ENCODE measurements at places on chromosomes 6 and 20.

- no peak for DNase-seq
- H3K4me1 ChIP-seq = peaks cover 8% of the 10 kb centered on the region
- no peaks in the 10 kb centered on the region for H3K36me3 ChIP-seq
Observed at GRCh38 chr6:5089481-5090438, 4.6 kb downstream of the PPP1R3G start.

DNA sequence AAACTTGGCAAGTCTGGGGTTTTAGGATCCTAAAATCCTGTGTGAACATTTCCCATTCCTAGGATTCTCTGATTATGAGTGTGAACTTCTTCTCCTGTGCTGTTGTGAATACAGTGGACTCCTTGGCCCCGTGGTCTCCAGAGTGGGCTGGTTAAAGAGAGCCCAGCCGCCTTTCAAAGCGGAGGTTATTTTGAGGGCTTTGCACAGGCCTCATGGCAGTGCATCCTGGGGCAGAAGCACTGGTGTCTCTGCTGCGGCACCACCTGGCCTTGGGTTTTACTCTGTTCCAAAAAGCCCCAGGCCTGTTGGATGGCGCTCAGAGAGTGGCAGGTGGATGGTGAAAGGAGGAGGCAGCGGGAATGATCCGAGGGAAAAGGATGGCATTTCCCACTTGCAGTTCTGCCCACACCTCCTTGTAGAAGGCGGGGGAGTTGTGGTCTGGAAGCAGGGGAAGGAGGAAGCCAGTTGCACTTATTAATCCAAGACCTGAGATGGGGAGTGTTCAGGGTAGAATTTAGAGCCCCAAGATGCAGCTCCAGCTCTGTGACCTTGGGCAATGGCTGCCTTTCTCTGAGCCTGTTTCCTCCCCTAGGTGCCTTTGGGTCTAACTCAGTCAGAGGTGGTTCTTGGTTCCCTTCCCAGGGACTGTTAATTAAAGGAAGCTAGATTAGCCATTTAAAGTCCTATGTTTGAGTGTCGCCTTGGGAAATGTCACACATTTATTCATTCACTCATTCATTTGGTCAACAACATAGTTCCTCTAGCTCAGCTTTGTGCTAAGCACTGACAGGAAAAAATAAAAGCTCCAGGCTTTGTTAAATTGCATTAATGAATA, 22.4 kb downstream of the MMP24 start:
- no peak overlapping the region for H3K4me3 ChIP-seq
- no peaks in the 10 kb centered on the region for H3K36me3 ChIP-seq
- no peak overlapping the region for H3K27ac ChIP-seq
- H3K27me3 ChIP-seq = no peaks in the 10 kb centered on the region
- H3K4me1 ChIP-seq = no peaks in the 10 kb centered on the region
- no peak for DNase-seq

DNA sequence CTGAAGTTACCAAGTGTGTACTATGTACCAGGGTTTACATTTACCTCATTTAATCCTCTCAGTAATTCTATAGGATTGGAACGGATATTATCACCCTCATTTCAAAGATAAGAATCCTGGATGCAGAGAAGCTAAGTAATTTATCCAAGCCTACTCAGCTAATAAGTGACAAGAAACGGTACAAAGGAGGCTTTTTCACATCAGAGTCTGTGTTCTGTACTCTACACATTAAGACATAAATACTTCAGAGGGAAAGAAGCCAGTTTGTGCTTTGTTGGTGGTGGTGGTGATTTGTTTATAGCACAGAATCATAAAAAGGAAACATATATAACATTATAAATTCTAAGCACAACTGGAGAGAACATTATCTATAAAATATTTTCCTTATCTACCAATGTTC, 88.3 kb upstream of the HMGCLL1 start:
- H3K27me3 ChIP-seq = no peaks in the 10 kb centered on the region
- DNase-seq = no peak
- H3K4me1 ChIP-seq = no peaks in the 10 kb centered on the region
- H3K4me3 ChIP-seq = no peak overlapping the region

DNA sequence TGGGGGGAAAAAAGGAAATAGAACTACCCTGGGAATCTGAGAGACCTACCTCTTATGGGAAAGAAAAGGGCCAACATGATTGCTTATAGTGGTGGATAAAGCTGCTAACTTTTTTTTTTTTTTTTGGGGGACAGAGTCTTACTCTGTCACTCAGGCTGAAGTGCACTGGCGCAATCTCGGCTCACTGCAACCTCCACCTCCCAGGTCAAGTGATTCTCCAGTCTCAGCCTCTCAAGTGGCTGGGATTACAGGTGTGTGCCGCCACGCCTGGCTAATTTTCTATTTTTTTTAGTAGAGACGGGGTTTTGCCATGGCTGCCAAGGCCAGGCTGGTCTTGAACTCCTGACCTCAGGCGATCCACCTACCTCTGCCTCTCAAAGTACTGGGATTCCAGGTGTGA, 39.5 kb upstream of the TBC1D22B start:
- no peak for DNase-seq
- no peak overlapping the region for H3K27ac ChIP-seq
- H3K4me1 ChIP-seq = peaks cover 2% of the 10 kb centered on the region
- no peaks in the 10 kb centered on the region for H3K27me3 ChIP-seq
- H3K4me3 ChIP-seq = no peak overlapping the region
